Activated naive CD8-positive, alpha-beta T cell treated with anti-CD3 and anti-CD28 coated beads for 36 hours (primary cell): ENCODE measurements at places on chromosomes 5 and 9. TPM values are rescaled to one million over a fixed set of nuclear protein-coding genes. Genes with fewer than 3 reads are reported as not detected.

- DNase-seq, result no peak
Measured at GRCh38 chr9:6996061-6996854, 238.5 kb downstream of the KDM4C start.

DNA sequence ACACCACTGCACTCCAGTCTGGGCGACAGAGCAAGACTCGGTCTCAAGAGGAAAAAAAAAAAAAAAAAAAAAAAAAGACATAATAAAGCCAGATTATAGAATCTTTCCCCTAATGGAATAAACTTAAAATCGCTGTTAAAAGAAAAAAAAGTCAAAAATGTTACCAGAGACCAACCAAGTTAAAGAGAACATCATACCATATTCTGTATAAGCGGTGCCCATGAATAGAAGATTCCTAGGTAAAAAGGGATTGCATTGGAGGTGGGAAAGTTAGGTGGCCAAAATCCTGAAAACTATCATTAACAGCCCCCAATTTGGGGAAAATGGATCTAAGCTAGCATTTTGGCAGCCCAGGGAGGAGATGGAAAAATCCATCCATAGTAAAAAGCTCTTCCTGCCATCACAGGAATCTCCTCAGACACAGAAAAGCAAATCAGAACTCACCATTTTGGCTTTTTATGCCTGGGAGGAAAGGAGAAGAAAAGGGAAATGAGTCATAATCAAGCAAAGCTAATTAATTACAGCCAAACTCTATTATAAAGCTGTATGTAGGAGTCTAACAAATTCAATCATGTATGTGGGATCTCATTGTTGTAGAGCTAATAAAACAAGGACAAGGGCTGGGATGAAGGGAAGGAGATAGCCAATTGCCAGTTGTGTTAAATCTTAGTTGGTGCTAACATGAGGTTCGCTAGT, 363.8 kb downstream of the ARL15 start:
- DNase-seq, result no peak

DNA sequence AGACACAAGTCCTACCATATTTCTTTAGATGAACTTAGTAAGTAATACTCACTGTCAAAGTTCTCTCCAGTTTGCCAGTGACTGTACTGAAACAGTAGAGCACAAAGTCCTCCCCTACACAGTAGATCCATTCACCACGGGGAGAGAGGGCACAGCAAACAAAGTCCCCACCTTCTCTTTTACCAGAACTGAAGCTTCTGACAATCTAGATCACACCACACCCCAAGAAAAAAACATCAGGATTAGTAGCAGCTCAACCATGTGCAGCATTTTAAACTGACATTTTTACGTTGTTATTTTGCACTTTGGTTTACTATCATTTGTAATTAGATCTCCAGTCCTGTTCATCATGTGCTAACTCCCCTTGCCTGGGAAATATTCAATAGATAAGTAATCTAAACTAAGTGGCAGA, 23.0 kb downstream of the DNAJA1 start:
- no peak for DNase-seq

- no peak for DNase-seq
Measured at GRCh38 chr9:15725953-15726352, 173.1 kb downstream of the CCDC171 start.

GRCh38 chr5:40165106-40165788, 514.5 kb upstream of the PTGER4 start:
- no peak for DNase-seq

DNA sequence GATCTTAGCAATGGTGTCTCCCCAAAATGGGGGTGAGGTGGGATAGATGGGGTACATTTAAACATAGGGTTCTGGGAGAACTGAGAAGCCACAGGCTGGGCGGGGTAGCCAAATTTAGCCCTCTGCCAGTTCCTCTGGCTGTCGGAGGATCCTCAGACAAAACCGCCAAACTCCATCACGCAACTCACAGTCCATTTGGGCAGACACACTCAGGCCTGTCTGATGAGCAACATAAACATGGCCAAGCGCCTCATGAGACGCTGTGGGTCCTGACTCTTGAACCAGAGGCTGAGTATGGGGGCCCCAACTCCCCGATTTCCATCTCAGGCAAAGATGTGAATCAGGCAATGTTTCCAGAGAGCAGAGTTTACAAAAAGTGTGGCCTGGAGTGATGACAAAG, 162.3 kb downstream of the FGF18 start:
- DNase-seq, result no peak

DNA sequence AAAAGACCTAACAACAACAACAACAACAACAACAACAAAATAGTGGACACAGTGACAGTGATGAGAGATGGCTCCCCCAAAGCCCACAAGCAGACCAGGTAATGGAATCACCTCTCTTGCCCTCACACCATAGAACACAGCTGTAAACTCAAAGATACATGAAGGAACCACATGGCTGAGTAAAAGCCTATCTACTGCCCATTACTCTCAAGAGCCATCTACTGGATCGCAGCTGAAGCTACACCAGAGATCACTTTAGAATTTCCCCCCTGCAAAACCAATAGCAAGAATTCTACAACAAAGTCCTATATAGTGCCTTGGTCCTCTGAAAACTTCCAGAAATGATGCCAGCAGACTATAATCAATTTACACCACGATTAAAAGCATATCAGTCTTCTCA, 1537.6 kb upstream of the CDH9 start:
- DNase-seq, result no peak

Gene TLX3
- total RNA-seq, result not detected

GRCh38 chr5:1563617-1564181, 39.9 kb upstream of the LPCAT1 start:
- no peak for DNase-seq

GRCh38 chr9:127950513-127951289, 13.0 kb upstream of the DPM2 start:
- no peak for DNase-seq

DNA sequence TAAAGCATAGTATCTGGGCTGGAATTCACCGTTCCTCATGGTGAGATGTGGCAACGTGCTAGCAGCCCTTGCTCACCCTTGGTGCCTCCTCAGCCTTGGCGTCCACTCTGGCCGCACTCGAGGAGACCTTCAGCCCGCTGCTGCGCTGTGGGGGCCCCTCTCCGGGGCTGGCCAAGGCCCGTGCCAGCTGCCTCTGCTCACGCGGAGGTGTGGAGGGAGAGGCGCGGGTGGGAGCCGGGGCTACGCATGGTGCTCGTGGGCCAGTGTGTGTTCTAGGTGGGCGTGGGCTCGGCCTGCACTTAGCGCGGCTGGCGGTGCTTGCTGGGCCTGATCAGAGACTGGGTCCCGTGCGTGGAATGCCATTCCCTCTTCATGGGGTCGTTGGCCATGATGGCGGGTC, 424.2 kb downstream of the KCTD16 start:
- no peak for DNase-seq

GRCh38 chr5:61264273-61264661, 67.8 kb upstream of the ZSWIM6 start:
- no peak for DNase-seq

Gene OBP2B
- total RNA-seq, result not detected

Gene CDH9
- total RNA-seq, result not detected

DNA sequence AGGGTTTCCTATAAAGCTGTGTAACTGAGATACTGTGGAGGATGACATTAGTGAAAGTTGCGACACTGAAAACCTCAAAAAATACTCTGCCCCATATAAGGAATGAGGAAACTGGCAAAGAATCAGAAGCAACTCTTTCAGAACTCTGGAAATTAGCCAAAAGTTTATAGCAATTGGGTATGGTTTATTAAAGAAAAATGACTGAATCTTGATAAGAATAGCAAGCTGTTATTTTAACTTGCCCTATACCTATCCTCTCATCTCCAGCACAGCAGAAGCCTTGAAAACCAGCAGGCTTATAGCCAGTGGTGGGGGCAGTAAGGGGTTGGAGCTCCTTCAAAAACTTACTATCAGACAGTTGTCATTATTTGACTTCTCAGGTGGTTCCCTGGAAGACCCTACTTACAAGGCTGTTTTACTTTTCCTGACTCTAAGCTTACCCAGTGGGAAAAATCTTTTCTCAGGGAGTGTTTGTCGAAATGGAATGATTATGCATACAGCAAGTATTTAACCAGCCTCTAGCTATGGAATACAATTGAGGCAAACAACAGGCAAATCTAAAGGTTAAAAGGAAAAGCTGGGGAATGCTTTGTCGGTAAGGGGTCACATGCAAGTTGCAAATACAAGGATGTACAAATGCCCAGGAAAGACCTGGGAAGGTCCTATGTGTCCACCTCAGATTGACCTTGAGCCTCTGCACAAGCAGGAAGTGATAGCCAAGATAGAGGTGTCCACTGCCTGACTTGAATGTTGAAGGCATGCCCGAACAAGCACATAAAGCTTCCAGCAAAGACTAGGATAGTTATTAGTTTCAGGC, 21.0 kb upstream of the FAM151B start:
- DNase-seq, result no peak

DNA sequence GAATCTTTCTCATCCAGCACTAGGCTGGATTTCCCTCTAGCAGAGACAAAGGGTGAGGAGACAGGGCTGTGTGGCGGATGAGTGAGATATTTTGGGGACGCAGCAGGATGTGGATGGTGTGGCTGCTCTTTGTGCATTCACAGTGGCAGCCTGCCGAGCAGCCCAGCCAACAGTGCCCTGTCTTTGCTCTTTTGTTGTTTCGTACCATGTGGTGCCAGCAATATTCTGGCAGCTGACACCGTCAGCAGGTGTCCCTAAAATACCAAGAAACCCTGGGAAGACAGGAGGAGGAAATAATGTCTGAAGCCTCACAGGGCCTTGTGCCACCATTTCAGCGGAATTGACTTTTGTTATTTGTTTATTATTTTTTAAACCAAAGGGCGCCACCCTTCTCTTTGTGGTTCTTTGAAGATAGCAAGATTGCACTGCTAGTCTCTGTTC, 141.4 kb downstream of the CCDC192 start:
- DNase-seq, result no peak

Gene WDR38
- total RNA-seq, result not detected

GRCh38 chr5:80481019-80481893, 6.6 kb upstream of the FAM151B start:
- DNase-seq, result peak; percentile 6

DNA sequence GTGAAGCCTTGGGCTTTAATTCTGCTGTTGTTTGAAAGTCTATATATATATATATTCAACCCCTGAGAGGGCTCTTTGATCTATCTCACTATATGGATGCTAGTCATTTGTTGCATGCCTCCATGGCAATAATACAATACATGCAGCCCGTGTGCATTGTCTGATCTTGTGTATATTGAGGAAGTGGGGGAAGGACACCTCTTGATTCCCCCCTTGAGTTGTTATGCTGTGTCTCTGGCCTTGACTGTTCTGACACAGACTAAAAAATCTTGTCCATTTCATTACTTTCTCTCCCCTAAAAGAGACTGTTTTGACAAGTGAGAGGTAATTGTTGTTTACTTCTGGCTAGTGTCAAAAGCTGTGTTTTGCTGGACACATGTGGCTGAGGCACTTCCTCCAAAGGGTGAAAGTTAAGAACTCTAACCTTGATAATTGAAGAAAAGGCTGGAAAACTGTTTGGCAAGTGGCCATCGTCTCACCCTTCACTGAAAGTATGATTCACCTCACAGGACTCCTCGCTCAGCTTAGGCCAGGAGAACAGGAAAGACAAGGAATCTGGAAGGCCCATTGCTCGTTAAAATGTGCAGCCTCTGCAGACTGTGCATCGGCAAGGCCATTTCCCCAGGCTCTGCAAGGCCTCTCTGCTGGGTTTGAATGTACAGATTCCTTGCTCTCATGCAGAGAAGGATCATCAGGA, 304.0 kb downstream of the PRELID2 start:
- no peak for DNase-seq

Gene ANKRD34B
- not detected for total RNA-seq

Gene TMEM174
- not detected for total RNA-seq

- DNase-seq, result no peak
Measured at GRCh38 chr5:59483971-59484472, 409.5 kb downstream of the PDE4D start.

Gene PCDHGB4
- total RNA-seq, result not detected

GRCh38 chr9:129938291-129938979, 103.2 kb downstream of the USP20 start:
- DNase-seq, result no peak

GRCh38 chr5:58348996-58349728, 110.7 kb downstream of the PLK2 start:
- DNase-seq, result no peak

Gene EIF4EBP3
- 15.5 TPM for total RNA-seq

- no peak for DNase-seq
Measured at GRCh38 chr9:37812773-37813379, 12.3 kb downstream of the DCAF10 start.

Gene ATP10B
- not detected for total RNA-seq

Gene CTXN3
- not detected for total RNA-seq

DNA sequence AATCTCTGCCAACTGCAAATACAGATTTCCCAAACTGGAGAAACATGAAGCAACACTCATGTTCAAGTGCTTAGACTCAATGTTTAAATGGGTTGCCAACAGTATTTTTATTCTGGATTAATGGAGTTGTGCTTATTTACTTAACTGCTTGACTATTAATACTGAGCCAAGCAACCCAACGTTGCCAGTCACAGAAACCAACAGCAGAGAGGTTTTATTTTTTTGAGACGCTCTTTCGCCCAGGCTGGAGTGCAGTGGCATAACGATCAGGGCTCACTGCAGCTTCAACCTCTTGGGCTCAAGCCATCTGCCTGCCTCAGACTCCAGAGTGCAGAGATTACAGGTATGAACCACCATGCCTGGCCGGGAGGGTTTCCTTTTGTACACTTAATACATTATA, 8.5 kb upstream of the TMEM268 start:
- DNase-seq, result no peak

DNA sequence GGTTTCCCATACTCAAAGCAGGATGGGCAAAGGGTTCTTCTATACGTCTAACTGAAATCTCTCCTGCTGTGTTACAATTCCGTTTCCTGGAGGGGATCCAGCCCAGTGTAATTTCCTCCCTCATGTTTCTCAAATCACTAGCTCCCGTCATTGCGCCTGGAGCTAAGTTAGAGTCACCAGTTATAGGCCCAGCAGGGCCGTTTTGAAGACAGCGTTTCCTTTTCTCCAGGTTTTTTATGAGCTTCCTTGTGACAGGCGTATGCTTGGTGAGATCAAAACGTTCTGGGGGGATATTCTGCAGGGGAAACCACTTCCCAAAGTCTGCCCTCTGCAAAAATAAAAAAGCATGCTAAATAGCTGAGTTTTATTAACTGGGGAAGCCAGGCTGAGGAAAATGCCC, 53.0 kb upstream of the WWC1 start:
- no peak for DNase-seq

Gene TAF1L
- total RNA-seq, result 0.04 TPM

GRCh38 chr9:12730927-12731326, 37.7 kb downstream of the TYRP1 start:
- DNase-seq, result no peak

GRCh38 chr5:34503379-34504253, 152.5 kb upstream of the RAI14 start:
- no peak for DNase-seq

Gene GIN1
- total RNA-seq, result 7.5 TPM

- no peak for DNase-seq
Measured at GRCh38 chr5:147187099-147187540, 47.7 kb upstream of the STK32A start.

Gene PCDHB6
- not detected for total RNA-seq

Gene ROPN1L
- not detected for total RNA-seq

GRCh38 chr5:143213231-143213850, 190.1 kb downstream of the NR3C1 start:
- DNase-seq, result no peak
